Endodermal cell (in vitro differentiated cells): ENCODE measurements at places on chromosomes 11 and 22. TPM values are rescaled to one million over a fixed set of nuclear protein-coding genes. Genes with fewer than 3 reads are reported as not detected.

The OR52I1 gene
- total RNA-seq = not detected in 2 replicates

The RFPL3 gene
- total RNA-seq = 0.23 TPM in 1 of 3 replicates, not detected in the others

The SELENOM gene
- total RNA-seq = 8.5 to 14.8 TPM (median 10.4 TPM) in 3 replicates

- DNase-seq = no peak
- H3K27me3 ChIP-seq = no peaks in the 10 kb centered on the region
- no peak overlapping the region for H3K4me3 ChIP-seq
- H3K27ac ChIP-seq = no peak overlapping the region
- H3K4me1 ChIP-seq = peaks cover 9% of the 10 kb centered on the region
These were observed 22.0 kb downstream of the TUB start for GRCh38 chr11:8102965-8103364.

GRCh38 chr22:25105817-25106650, 93.6 kb upstream of the CRYBB3 start:
- no peaks in the 10 kb centered on the region for H3K36me3 ChIP-seq
- no peak overlapping the region for H3K27ac ChIP-seq
- no peak for DNase-seq
- no peaks in the 10 kb centered on the region for H3K27me3 ChIP-seq

GRCh38 chr11:30984827-30985226, 384.7 kb downstream of the DCDC1 start:
- DNase-seq = no peak
- H3K27ac ChIP-seq = no peak overlapping the region
- H3K36me3 ChIP-seq = no peaks in the 10 kb centered on the region
- H3K27me3 ChIP-seq = no peaks in the 10 kb centered on the region
- no peak overlapping the region for H3K4me3 ChIP-seq
- no peaks in the 10 kb centered on the region for H3K4me1 ChIP-seq

DNA sequence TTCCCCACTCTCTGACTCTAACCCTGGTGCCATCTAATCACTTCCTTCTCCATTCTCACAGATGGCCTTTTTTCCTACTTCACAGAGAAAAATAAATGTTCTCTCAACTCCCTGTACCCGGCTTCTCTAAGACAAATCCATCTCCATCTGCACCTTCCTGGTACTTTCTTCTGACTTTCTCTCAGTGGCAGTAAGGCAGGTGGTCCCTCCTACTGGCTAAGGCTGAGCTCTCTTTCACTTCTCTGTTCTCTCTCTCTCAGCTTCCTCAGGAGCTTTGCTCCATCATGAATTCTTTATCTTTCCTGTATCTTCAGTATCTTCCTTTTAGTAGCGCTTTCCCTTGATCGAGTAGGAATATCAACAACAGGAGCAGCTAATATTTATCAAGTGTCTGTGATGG, 421.6 kb downstream of the TMEM135 start:
- DNase-seq = no peak
- no peaks in the 10 kb centered on the region for H3K36me3 ChIP-seq
- no peaks in the 10 kb centered on the region for H3K27me3 ChIP-seq
- no peaks in the 10 kb centered on the region for H3K4me1 ChIP-seq
- no peak overlapping the region for H3K4me3 ChIP-seq
- H3K27ac ChIP-seq = no peak overlapping the region

DNA sequence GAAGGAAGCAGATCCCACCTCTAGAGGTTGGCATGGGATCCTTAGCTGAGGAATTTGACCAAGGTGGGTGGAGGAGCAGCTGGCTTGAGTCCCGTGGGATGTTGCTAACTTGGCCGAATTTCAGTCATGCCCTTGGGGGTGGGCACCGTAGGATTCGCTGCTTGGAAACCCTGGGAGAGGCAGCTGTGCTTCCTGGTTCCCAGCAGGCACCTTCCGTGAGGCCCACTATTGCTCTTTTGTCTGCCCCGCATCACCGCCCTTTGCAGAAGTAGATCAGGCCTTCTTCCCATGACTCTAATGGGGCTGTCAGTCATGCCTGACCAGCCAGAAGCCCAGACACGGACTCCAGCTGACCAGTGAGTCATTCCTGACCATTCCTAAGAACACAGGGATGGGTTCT, 292.3 kb upstream of the SYN3 start:
- H3K27ac ChIP-seq = peak overlapping the region; percentile 19
- H3K27me3 ChIP-seq = no peaks in the 10 kb centered on the region
- DNase-seq = no peak
- H3K36me3 ChIP-seq = no peaks in the 10 kb centered on the region
- H3K4me3 ChIP-seq = no peak overlapping the region
- no peaks in the 10 kb centered on the region for H3K4me1 ChIP-seq
